Cortex of kidney (tissue), 1 donor: ENCODE measurements at places on chromosomes 5 and 9.

GRCh38 chr5:42951293-42951840, 88.8 kb downstream of the ANXA2R start:
- no peak for DNase-seq

DNA sequence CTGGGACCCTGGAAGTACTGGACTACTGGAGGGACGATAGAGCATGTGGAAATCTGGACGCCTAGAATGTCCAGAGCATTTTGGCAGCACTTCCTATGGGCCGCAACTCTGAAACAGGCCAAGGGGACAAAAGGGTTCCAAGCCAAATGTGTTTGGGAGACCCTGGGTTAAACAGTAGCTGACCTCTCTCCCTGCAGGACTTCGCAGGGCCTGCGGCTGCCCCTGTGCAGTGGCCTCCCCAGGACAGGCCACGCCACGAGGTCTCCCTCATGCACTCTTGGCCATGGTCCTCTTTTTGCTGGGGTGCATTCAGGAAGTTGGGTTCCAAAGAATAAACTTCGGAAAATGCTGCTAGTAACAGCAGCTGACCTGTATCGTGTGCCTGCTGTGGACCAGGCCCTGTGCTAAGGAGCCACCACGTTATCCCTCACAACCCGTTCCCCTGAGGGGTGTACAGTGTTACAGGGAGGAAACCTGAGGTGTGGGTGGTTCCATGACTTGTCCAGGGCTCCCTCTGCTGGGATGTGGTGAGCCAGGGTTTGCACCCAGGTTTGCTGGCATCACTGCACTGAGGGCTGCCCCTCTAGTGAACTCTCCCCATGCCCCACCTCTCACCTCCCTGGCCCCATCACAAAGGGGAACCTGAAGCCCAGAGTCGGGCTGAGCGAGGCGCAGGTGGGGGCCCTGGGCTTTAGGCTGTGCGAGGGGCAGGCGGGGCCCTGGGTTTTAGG, 79.4 kb downstream of the AMBP start:
- DNase-seq, result no peak

GRCh38 chr5:175860531-175861045, 10.8 kb upstream of the CPLX2 start:
- no peak for DNase-seq

- no peak for DNase-seq
Measured at GRCh38 chr5:156800929-156801328, 49.2 kb upstream of the PPP1R2B start.

- DNase-seq, result no peak
Measured at GRCh38 chr5:161432798-161433197, 113.7 kb downstream of the GABRB2 start.

GRCh38 chr5:59767211-59767605, 126.3 kb downstream of the PDE4D start:
- no peak for DNase-seq

GRCh38 chr9:82410306-82410705, 421.7 kb downstream of the SPATA31D1 start:
- DNase-seq, result no peak

DNA sequence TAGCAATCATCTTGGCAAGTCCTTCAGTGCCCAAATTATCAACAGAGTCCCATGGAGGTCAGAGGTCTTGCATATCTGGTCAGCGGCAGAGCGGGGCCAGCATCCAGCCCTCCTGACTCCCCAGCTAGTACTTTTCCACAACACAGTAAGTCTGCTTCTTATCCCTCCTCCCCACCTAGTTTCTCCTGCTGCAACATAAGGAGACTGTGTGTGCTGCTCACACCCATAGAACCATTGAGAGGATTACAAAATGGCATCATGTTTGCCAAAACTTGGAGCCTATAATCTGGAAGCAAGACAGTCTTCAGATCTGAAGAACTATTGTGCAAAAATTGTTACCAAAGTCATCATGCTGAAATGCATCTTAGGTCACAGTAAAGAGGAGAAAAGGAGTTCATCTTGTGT, 125.8 kb upstream of the ZNF366 start:
- DNase-seq, result no peak

GRCh38 chr5:80346055-80346454, 26.3 kb downstream of the SPZ1 start:
- DNase-seq, result no peak

DNA sequence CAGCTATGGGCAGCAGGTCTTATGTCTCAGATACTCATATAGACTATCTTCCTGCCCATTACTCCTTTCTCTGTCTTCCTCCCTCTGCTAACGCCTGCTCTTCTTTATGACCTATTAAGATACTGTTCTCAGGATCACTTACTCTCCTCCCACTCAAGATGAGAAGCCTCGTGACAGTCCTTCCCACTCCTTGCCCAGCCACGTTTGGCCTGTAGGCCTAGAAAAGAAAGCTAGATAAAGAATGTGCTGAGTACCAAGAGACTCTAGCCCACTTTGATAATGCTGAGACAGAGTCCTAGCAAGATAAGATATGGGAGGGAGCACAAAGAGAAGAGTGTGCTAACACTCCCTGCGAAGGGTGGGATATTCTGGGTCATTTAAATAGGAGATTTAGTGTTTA, 6.8 kb upstream of the DENND4C start:
- no peak for DNase-seq

- DNase-seq, result no peak
Measured at GRCh38 chr5:61811052-61811451, 479.0 kb downstream of the ZSWIM6 start.

GRCh38 chr5:31133488-31133887, 60.0 kb upstream of the CDH6 start:
- no peak for DNase-seq

- no peak for DNase-seq
Measured at GRCh38 chr9:14300040-14300439, 13.9 kb downstream of the NFIB start.

GRCh38 chr5:45105491-45105994, 296.8 kb downstream of the MRPS30 start:
- DNase-seq, result no peak

GRCh38 chr5:143245929-143246561, 157.4 kb downstream of the NR3C1 start:
- no peak for DNase-seq

- DNase-seq, result no peak
Measured at GRCh38 chr5:174386306-174386705, 338.1 kb upstream of the MSX2 start.

DNA sequence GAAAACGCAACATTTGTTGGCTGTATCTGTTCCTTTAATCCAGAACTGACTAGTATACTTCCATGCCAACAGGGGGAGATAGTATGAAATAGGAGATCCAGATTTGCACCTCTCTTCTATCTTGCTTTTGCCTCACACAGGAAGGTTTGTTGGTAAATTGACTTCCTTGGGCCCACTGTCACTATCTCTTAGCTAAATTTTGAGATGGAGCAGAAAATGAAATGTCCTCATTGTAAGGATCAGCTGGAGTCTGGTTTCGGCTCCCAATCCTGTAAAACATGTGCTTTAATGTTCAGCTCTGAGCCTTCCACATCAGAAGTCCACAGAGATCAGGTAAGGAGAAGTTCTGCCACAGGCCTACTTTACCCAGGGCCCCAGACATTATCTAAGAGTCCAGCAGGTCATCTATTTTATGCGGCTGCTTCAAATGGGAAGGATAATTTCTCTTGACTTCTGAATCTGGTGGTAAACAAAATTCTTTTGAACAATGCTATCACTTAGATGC, 176.8 kb downstream of the FER start:
- no peak for DNase-seq

GRCh38 chr5:96745025-96745424, 62.7 kb downstream of the ERAP1 start:
- DNase-seq, result no peak

GRCh38 chr5:1182633-1183423, 18.6 kb upstream of the SLC6A19 start:
- no peak for DNase-seq

DNA sequence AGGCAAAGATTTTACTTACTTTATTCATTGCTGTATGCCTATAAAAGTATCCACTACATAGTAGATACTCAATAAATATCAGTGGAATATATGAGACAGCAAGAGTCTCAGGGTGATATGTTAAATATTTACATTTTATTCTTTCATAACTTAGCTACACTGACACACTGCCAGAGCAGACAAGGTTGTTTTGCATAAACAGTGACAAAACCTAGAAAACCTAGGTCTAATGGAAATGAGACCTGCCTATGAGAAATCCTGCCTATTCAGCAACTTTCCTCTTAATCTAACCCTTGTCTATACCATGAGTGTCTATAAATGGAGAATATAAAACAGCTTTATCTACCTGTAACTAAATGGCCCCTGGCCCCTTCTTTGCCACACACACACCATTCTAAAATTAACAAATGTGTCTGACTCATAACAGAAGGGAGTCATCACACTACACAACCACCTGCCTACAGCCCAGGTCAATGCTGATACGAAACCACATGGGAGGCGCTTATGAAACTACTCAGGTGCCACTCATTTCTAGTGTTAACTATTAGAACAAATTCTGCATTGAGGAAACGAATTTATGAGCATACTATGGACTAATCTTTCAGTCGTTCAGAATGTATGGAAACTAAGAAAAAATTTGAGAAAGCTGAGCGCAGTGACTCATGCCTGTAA, 60.3 kb downstream of the UBAP2 start:
- DNase-seq, result no peak

GRCh38 chr5:31605920-31606319, 33.0 kb upstream of the PDZD2 start:
- DNase-seq, result no peak

DNA sequence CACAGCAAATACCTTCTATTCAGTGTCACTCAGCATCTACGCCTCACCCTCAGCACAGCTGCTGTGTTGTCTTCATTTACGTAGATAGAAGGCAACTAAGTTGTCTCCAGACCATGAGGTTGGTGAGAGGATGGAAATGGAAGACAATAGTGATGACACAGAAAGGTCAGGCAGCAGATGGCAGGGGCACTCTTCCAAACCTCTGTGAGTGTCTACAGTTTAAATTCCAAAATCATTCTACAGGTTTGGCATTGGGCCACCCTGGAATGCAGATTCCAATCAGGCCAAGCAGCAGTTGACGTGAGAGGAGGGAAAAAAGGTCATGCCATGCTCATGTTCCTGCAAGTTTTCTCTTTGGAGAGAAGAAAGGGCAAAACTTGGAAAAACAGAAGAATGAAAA, 68.7 kb upstream of the ADAMTSL1 start:
- DNase-seq, result no peak

GRCh38 chr5:172005708-172006320, 624 bp downstream of the FBXW11 start:
- no peak for DNase-seq

GRCh38 chr9:120692901-120693699, 21.2 kb downstream of the MEGF9 start:
- DNase-seq, result no peak

- DNase-seq, result no peak
Measured at GRCh38 chr9:91027005-91027404, 225.4 kb downstream of the SYK start.

- DNase-seq, result no peak
Measured at GRCh38 chr5:84286662-84287061, 98.0 kb downstream of the EDIL3 start.

DNA sequence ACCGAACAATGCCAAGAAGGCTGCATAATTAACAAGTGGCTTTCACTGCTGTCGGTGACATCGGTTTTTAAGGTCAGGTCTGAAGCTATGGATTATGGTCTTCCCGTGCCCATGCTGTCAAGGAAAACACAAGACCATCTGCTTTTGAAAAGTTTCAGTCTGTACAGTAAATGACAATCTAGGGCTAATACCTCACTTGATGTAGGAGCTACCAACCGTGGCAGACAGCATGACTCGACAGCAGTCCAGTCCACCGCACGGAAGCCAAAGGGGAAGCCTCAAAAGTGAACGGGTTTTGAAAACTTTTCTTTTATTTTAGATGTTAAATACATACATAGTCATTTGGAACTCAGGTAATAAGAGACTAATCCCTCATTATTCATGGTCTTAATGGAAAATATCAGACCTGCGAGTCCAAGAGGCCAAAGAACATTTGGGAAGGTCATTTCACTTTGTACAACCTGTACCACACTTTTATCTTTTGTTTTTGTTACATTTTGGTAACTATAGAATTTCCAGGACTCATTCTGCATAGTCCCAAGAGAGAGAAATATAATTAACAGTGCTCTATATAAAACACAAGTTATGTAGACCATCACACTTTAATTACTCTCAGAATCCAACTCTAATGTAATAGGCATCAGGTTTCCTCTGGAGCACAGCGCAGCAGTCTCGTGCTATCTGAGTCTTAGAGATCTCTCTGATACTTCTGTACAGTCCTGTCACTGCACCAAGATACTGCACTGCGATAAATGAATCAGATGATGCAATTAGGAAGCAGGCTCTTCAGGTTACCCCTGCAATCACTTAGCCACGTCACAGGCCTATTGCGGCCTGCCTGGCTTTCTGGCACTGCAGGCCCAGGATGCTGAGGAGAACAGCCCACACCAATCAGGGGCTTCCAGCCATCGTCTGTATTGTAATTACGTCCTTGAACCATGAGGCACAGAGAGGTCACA, 184.9 kb downstream of the FANCC start:
- no peak for DNase-seq

DNA sequence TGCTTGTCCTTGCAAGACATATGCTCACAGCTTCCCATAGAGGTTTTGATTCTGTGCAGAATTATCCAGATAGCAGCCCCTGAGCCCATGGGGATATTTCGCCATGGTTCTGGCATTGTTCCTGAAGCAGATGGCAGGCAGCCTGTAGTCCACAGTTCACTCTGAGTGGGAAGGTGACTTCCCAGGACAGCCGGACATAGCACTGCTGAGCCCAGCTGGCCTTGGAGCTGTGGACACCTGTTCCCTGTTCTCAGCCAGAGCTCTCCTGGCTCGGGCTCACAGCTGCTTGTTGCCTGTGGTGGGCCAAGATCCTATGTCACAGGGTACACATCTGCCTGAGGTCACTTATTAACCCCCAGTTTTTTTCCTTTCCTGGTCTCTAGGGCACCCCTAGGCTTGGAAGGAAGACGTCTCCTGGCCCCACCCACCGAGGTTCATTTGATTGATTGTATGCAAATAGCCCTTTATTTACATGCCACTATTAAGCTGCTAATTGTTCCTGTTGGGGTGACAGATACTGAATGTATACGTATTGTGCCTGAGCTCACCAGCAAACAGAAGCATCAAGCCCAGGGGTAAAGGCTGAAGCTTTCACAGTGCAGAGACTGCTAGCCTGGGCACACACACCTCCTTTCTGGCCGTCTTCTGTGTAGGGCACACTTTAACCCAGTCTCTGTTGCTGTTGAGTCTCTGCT, 96.6 kb upstream of the DMRT1 start:
- no peak for DNase-seq

GRCh38 chr5:66993882-66994281, 202.7 kb downstream of the CD180 start:
- no peak for DNase-seq

GRCh38 chr9:94563548-94563947, 8.7 kb downstream of the PCAT7 start:
- DNase-seq, result no peak
